Liver (tissue), 10 donors: ENCODE measurements at places on chromosomes 3 and 15. TPM values are rescaled to one million over a fixed set of nuclear protein-coding genes. Genes with fewer than 3 reads are reported as not detected.

DNA sequence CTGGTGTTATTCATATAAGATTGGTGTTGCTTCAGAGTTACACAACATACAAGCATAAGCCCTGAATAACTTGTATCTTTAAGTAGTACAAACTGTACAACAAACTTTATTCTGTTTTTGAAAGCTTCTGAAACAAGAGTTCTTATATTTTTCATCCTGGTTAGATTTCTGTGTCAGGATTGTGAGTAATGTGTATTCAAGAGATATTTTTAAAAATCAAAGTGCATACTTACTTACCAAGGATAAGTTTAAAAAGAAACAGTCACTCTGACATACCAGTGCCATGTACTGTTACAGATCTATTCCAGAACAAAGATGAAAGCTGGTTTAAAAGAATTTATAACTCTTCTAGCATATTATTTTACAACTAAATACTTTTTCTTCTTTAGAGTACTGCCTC lies 755.1 kb downstream of the ZPLD1 start:
- DNase-seq: no peak
- no peaks in the 10 kb centered on the region for H3K36me3 ChIP-seq
- H3K27me3 ChIP-seq: no peaks in the 10 kb centered on the region
- no peak overlapping the region for H3K27ac ChIP-seq
- no peaks in the 10 kb centered on the region for H3K4me1 ChIP-seq

- peaks cover 38% of the 10 kb centered on the region for H3K4me1 ChIP-seq
- H3K27ac ChIP-seq: peak overlapping the region; percentile 95
- no peaks in the 10 kb centered on the region for H3K27me3 ChIP-seq
- DNase-seq: peak; percentile 46
These were observed 12.8 kb downstream of the KBTBD13 start for GRCh38 chr15:65089206-65089824.

- H3K27ac ChIP-seq: no peak overlapping the region
- H3K36me3 ChIP-seq: no peaks in the 10 kb centered on the region
- no peak overlapping the region for H3K4me3 ChIP-seq
- DNase-seq: no peak
- H3K4me1 ChIP-seq: no peaks in the 10 kb centered on the region
These were observed 196.5 kb downstream of the UBE3A start for GRCh38 chr15:25242166-25242879.

GRCh38 chr3:194487289-194488054 lies 670 bp upstream of the ATP13A3 start:
- DNase-seq: peak; percentile 55
- peaks cover 12% of the 10 kb centered on the region for H3K4me1 ChIP-seq
- H3K27me3 ChIP-seq: no peaks in the 10 kb centered on the region
- peak overlapping the region; percentile 96 for H3K27ac ChIP-seq

DNA sequence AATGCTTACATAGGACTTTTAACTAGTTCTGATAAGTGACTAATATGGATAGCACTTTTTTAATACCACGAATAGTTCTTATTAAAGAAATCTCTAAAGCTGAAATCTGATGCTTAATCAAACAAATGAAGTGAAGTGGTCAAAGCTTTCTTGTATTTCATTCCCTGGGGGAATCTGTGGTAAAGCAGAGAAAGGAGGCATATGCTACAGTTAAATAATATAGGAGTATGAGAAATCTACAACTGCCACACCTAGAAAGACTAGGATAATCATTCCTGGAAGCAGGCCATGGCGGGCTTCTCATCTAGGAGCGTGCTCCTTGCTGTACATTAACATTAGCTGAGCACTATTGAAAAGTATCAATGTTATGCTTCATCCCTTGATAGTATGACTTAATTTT lies 835.7 kb downstream of the OTOL1 start:
- DNase-seq: no peak
- H3K27ac ChIP-seq: no peak overlapping the region
- no peaks in the 10 kb centered on the region for H3K36me3 ChIP-seq
- H3K4me3 ChIP-seq: no peak overlapping the region

DNA sequence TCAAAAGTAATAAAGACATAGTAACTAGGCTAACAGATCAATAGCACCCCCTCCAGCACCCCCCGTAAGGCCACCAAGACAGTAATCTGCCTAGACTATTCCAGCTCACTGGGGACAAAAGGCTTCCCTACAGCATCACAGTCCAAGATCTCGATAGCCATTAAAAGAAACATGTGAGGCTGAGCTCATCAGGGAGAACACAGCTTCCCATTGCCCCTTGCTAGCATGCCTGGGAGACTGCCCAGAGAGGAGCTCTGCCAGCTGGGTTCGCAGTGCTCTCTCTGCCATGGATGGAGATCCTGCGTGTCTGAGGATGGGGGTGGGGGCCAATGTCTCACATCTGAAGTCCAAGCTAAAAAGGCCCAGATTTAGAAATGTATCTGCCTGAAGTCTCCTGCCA lies 17.8 kb downstream of the LRIG1 start:
- no peak for DNase-seq
- H3K36me3 ChIP-seq: no peaks in the 10 kb centered on the region
- H3K27ac ChIP-seq: no peak overlapping the region
- H3K4me1 ChIP-seq: peaks cover 10% of the 10 kb centered on the region

- peak overlapping the region; percentile 84 for H3K4me3 ChIP-seq
- H3K27me3 ChIP-seq: no peaks in the 10 kb centered on the region
- H3K27ac ChIP-seq: peak overlapping the region; percentile 90
- H3K4me1 ChIP-seq: no peaks in the 10 kb centered on the region
These were observed 1.2 kb upstream of the ZBTB20 start for GRCh38 chr3:115148142-115148790.

DNA sequence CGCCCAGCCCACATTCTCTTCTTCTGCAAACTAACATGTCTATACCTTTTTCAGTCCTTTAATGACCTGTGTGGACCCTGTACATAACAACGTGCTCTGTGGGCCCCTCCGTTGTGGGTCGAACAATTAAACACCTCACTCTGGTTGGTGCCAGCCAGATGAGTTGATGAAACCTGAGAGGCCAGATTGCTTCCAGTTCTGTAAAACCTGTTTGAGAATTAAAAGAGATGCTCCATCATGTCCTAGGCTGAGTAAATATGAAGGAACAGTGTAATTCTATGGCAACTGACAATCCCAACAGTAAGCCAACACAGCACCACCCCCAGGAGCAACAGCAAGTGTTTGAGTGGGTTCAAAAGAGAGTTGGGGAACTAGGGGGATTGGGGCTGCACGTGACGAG lies 5.7 kb upstream of the THBS1 start:
- no peak overlapping the region for H3K27ac ChIP-seq
- no peaks in the 10 kb centered on the region for H3K36me3 ChIP-seq

- H3K27ac ChIP-seq: no peak overlapping the region
- no peak for DNase-seq
- H3K4me3 ChIP-seq: no peak overlapping the region
- H3K36me3 ChIP-seq: no peaks in the 10 kb centered on the region
These were observed 107.9 kb downstream of the RPL22L1 start for GRCh38 chr3:170762064-170762463.

- H3K27me3 ChIP-seq: no peaks in the 10 kb centered on the region
- no peaks in the 10 kb centered on the region for H3K36me3 ChIP-seq
- H3K27ac ChIP-seq: no peak overlapping the region
- no peak for DNase-seq
- H3K4me3 ChIP-seq: no peak overlapping the region
These were observed 105.5 kb downstream of the PYDC2 start for GRCh38 chr3:191566469-191566868.

DNA sequence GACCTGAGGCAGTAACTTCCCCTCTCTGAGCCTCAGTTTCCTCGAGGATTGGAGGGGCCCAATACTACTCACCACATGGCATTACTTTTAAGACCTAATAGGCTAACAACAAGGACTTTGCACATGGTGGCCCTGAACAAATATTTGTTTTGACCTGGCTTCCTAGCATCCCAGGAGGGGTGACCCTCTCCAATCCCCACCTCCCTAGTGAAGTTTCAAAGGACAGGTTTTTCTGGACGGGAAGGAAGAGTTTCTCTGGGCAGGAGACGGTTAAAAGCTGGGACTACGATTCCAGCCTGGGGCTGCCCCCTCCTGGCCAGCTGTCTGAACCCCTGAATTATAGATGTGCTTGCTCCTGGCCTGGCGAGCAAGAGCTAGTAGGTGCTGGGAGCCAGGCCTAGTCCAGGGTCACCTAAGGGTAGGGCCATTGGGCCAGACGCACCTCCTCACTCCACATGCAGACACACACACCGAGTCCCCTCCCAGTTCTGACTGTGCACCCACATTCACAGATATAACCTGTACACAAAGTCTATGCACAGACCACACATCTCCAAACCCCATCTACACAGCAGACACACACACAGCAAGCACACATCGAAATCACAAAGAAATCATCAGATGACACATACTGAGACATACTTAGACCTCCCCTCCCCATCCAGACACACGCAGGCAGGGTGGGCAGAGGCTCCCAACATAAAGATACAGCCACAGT lies 2.7 kb upstream of the ISL2 start:
- H3K27ac ChIP-seq: no peak overlapping the region
- H3K27me3 ChIP-seq: no peaks in the 10 kb centered on the region
- H3K4me3 ChIP-seq: no peak overlapping the region
- H3K4me1 ChIP-seq: peaks cover 26% of the 10 kb centered on the region
- no peaks in the 10 kb centered on the region for H3K36me3 ChIP-seq

Gene PRICKLE2
- 5.4 TPM for total RNA-seq

Gene TNFSF10
- 55.4 TPM for total RNA-seq
